ENCODE measurements at places on chromosomes 2 and 18.

DNA sequence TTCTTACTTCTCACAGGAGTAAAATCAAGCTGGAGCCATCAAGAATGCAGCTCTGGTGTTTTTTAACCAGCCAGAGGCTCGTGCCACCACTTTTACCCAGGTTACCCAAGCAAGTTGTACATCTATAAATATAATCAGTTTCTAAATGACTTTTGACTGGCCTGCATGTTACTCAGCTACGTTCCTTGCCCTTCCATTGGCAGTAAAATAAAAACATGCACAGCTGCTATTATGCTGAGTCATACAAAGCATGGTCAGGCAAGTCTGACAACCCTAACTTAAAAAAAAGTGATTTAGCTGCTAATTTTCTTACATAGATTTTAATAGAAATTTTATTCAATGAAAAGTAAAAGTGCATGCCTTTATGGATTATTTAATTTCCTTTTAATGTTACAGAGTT, 111.7 kb upstream of the CSRNP3 start:
- no peak for DNase-seq

GRCh38 chr2:143075711-143076110, 53.5 kb upstream of the ARHGAP15 start:
- DNase-seq = no peak

- no peak for DNase-seq
These were observed 86.8 kb downstream of the ERBB4 start for GRCh38 chr2:212451786-212452231.

DNA sequence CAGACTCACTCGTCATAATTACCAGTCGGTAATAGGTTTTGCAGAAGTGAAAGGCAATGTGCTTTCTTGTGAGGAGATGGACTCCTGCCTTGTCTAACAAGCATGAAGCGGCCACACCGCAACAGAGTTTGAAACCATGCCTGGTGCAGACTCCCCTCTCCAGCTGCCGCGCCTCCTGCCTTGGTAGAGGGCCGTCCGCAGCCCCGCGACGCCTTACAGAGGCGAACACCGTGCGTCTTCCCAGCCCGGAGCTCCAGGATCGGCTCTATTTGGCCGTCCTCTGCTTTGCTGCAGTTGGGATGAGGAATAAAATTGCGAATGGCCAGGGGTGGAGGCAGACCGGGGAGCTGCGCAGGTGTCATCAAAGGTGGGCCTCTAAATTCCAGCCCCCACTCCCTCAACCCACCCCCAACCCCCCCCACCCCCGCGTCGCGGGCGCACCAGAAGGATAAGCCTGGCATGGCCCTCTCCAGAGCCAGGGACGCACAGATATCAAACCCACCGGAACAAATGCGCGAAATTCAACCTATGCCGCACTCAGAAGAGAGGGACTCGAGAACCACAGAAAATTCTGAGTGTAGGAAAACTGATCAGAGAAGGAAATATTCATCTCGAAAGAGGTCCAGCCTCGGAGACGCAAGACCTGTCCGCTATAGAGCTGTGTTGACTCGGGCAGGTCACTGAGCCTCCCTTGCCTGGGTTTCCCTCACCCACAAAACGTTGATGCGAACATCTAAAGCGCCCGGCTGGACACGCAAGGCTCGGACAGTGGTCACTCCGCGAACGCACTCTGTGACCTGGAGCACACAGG, 1.1 kb downstream of the TRABD2A start:
- peak; percentile 41 for DNase-seq

DNA sequence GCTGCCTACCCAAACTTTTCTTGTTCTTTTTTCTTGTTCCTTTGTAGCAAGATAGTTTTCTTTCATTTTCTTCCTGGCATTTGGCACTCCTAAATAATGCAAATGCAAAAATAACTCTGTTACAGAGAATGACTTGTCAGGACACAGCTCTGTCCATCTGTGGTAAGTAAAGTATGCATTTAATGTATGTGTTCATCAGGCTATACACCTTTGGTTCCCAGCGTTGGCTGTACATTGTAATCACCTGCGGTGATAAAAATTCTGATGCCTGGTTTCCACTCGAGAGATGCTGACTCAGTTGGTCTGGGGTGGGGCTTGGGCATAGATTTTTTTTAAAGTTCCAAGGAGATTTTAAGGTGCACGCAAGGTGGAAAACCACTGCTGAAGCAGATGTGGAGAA, at the start of gene SERPINB13:
SERPINB13 (plus strand) TSS at position 378 of the 400 bp plus-strand sequence. CDS start 1,325 bp downstream, outside the sequence.
- DNase-seq = no peak

GRCh38 chr2:174336501-174337336, 2.0 kb downstream of the SP9 start:
- peak; percentile 39 for DNase-seq

DNA sequence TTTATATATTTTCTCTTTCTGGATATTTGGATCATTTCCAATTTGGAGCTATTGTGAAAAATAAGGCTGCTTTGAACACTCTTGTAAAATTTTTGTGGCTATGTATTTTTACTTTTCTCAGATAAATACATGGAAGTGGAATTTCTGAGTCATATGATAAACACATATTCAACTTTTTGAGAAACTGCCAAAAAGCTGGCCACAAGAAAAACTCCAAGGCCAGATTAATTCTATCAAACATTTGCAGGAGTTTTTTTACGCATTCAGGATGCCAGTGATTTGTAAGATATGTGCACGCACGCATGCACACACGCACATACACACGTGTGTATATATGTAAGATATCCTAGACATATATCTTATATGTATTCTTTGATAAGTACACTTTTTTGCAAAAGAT, 477.5 kb upstream of the SPHKAP start:
- no peak for DNase-seq

- DNase-seq = no peak
These were observed 332.6 kb downstream of the KIAA1328 start for GRCh38 chr18:37161491-37161890.

- DNase-seq = peak; percentile 67
These were observed 246.4 kb upstream of the HDAC4 start for GRCh38 chr2:239647052-239647819.

GRCh38 chr2:191759680-191760079, 81.7 kb downstream of the NABP1 start:
- no peak for DNase-seq

DNA sequence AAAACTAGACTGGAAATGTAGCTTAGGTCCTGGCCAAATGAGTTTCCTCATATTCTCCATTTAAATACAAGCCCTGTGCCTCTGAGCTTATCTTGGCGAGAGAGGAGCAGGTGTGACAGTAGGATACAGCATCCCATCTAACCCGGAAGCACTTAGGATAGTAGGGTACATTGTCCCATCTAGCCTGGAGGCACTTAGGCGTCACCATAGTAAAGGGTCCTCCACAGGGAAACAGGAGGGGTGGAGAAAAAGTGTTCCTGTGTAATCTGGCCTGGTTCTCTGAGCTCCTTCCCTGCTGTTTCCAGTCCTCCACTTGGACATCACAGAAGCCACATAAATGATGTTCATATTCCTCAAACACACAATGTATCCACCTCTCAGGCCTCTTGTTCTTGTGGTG, 301.4 kb downstream of the GALR1 start:
- no peak for DNase-seq

GRCh38 chr2:196331851-196332250, 160.5 kb upstream of the STK17B start:
- peak; percentile 42 for DNase-seq

GRCh38 chr2:28772351-28772750, 20.7 kb downstream of the PPP1CB start:
- DNase-seq = no peak

GRCh38 chr2:23460228-23460627, 75.2 kb downstream of the KLHL29 start:
- peak; percentile 25 for DNase-seq

DNA sequence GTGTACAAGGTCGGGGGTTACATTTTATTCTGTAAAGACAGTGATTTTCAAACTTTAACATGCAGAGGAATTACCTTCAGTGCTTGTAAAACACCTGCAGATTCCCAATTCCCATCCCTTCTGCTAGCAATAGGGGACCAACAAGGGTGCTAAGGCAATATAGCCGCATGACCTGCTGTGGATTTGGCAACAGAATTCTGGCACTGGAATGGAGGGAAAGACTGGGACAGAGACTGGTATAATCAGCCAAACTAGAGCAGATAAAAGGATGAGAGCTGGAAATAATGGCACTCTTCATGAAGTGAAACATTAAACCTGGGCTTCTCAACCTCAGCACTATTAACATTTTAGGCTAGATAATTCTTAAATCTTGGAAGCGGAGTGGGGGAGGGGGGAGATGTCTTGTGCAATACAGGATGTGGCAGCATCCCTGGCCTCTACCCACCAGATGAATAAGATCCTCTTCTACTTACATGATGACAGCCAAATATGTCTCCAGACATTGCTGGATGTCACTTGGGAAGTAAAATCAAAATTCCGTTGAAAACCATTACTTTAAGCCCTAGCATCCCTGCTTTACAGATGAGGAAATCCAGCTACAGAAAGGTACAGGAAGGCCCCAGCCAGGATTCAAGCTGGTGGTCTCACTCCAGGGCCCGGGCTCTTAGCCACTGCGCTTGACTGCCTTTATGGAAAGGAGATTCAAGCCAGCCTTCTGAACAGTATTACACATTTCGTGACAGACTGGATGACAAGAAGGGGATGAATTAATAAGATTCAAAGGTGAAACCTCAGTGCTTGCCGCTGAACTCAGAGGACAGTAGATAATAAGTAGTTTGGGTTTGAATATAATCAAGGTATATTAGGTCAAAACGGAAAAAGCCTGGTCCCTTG, 1.7 kb downstream of the EVA1A start:
- no peak for DNase-seq

GRCh38 chr2:85999061-85999831, 106.4 kb downstream of the POLR1A start:
- peak; percentile 80 for DNase-seq

DNA sequence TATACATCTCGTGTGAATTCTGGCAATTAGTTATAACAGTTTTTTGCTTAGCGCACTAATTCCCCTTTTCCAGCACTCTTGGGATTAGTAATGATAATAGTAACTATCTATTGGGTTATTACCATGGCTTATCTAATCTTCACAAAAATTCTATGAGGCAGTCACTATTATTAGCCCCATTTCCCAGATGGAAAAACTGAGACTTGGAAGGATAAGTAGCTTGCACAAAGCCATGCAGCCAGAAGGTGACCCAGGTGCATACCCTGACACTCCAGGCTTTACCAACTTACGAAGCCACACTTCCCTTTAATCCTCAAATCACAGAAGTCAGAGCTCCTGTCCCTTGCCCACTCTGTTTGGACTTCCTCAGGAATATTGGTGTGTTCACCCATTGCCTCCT, 156.8 kb downstream of the CYP26B1 start:
- no peak for DNase-seq

GRCh38 chr2:216001216-216002100, 11.9 kb downstream of the MREG start:
- peak; percentile 53 for DNase-seq

DNA sequence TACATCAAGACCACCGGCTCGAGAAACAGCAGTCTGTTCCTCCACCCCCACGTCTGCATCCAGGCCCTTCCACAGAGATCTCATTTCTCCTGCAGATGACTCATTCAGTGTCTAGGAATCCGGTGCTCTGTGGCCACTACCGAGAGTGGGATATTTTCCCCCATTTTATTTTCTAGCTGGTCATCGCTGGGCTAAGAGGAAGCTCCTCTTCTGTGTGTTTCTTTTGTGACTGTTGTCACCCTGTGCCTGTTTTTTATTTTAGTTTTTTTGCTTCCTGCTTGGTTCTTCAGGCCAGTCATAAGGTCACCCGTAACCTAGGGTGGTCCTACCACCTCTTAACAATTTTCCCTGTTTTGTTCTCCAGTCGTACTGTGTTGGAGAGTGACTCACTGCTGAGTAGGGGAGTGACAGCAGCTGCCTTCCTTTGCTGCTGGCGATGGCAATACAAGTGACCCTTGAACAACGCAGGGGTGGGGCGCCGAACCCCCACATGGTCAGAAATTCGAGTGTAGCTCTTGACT, 6.7 kb downstream of the RAMP1 start:
- peak; percentile 38 for DNase-seq

GRCh38 chr18:21474621-21475020, 125.9 kb downstream of the ESCO1 start:
- no peak for DNase-seq

DNA sequence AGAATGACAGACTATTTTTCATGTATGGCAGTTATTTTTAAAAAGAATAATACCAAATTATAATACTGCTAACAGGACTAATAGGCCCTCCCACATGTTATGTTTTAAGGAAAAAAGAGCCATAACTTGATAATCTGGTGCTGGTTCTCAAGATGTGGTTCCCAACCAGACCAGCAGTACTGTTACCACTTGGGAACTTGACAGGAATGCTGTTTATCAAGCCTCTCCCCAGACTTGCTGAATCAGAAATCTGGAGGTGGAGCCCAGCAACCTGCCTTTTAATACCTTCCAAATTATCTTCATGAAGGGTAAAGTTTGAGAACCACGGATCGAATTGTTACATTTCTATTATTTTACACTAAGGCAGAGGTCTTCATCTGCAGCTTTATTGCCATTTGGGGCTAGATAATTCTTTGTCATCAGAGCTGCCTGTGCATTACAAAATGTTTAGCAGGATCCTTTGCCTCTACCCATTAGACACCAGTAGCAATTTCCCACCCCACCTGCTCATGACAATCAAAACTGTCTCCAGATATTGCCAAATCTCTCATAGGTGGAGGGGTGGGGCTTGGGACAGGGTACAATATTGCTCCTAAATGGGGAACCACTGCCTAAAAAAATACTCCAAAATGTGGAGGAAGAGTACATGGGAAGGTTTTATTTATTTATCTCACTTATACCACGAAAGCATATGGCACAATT, 629.6 kb downstream of the ARHGAP15 start:
- DNase-seq = no peak

GRCh38 chr18:58605027-58606020, 23.6 kb downstream of the ALPK2 start:
- peak; percentile 45 for DNase-seq

DNA sequence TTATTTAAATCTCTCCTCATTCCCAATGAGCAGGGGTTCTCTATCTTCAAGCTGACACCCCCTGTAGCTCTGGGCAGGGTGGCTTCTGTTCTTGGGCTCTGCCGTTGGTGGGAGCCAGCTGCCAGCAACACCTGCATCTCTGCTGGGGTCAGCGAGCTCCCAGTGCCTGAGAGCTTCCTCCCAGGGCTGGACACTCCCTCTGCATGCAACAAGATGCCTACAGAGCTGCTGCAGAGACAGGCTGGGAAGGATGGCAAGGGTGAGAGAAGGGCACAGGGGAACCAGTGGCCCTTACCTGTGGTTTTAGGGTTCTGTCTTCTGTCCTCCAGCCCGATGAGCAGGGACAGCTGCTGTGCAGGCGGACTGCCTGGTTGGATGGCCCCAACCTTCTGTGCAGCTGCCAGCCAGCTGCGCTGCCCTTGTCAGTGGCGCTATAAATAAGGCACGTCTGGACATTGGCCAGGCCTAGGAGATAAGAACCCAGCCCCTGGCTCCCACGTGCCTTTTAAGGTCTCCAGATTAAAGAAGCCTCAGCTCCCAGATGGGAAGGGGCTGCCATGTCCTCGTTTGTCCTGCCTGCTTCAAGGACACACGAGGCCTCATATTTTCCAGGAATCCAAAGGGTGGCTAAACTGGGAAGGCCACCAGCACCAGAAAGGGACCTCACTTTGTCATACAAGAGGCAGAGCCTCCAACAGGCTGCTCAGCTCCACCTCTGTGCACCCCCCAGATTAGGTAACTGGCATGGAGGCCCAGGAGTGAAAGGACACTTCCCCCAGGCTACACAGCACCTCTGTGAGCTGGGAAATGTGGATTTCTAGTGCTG, 39.5 kb upstream of the FHL2 start:
- DNase-seq = no peak

- no peak for DNase-seq
These were observed 7.6 kb upstream of the COQ10B start for GRCh38 chr2:197445746-197446145.

GRCh38 chr2:132943829-132944228, 273.8 kb upstream of the LYPD1 start:
- no peak for DNase-seq
